ENCODE measurements at places on chromosomes 7 and 10. TPM values are rescaled to one million over a fixed set of nuclear protein-coding genes. Genes with fewer than 3 reads are reported as not detected.

- no peak overlapping the region for H3K27ac ChIP-seq
- peaks cover 8% of the 10 kb centered on the region for H3K4me1 ChIP-seq
- no peak for DNase-seq
- H3K36me3 ChIP-seq: no peaks in the 10 kb centered on the region
- H3K4me3 ChIP-seq: no peak overlapping the region
Observed at GRCh38 chr10:74924251-74924963, 98.0 kb downstream of the KAT6B start.

CPA5 gene
- total RNA-seq: not detected

DNA sequence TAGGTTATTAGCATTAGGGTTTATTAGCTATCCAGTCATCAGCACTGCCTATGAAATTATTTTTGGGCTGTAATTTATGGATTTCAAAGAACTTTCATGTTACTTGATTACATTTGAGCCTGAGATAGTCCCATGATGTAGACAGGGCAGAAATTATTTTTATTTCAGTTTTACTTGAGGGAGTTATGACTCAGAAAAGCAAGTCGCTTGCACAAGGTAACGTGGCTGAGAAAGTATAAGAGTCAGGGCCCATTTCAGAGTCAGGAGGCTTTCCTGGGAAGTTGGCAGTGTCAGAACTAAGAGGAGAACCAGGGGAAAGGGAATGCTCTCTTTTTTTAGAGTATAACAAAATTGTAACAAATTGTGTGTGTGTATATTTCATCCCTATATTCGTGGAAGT lies 16.5 kb downstream of the GATA3 start:
- H3K36me3 ChIP-seq: peaks cover 83% of the 10 kb centered on the region
- no peak for DNase-seq
- H3K4me1 ChIP-seq: peaks cover 24% of the 10 kb centered on the region
- no peak overlapping the region for H3K4me3 ChIP-seq
- no peak overlapping the region for H3K27ac ChIP-seq

DNA sequence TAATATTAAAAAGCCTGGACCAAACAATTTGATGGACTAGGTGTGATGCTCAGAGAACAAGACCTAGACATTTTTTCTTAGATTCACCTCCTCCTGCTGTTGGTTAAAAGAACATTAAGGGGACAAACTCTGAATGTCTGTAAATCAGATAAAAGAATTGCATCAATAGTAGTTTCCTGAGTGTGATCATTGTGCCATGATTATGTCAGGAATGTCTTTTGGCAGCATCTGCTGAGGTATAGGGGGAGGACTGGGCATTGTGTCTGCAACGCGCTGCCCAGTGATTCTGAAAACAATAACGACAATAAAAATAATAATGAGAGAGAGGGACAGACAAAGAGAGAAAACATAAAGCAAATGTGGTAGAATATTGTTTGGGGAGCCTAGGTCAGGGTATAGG lies 6.9 kb downstream of the C7orf57 start:
- H3K27me3 ChIP-seq: no peaks in the 10 kb centered on the region
- no peak for DNase-seq
- H3K36me3 ChIP-seq: no peaks in the 10 kb centered on the region
- no peak overlapping the region for H3K27ac ChIP-seq

- no peaks in the 10 kb centered on the region for H3K36me3 ChIP-seq
- no peak for DNase-seq
- no peak overlapping the region for H3K27ac ChIP-seq
- no peaks in the 10 kb centered on the region for H3K27me3 ChIP-seq
- no peak overlapping the region for H3K4me3 ChIP-seq
Observed at GRCh38 chr10:121648059-121648458, 49.8 kb upstream of the FGFR2 start.

CFAP58 gene
- total RNA-seq: 0.15 TPM

DNA sequence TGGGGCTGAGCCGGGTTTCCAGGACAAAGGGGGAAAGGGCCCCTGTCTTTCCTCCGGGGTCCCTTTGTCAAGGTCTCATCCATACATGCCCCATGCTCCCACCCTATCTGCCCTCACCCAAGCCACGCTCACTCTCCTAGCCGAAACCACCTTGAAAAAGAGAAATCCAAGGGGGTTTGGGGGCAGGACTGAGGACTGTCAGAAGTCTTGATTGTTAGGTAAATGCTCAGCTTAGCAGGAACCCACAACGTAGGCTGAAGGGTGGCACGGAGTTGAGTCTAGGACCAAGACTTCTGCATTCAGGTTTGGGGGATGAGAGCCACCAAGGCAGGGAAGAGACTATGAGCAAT lies 719 bp upstream of the PGAM2 start:
- peaks cover 16% of the 10 kb centered on the region for H3K36me3 ChIP-seq
- DNase-seq: no peak
- peaks cover 22% of the 10 kb centered on the region for H3K4me1 ChIP-seq
- H3K27me3 ChIP-seq: no peaks in the 10 kb centered on the region
- no peak overlapping the region for H3K27ac ChIP-seq

PDCD11 gene
- 25.5 TPM for total RNA-seq

All from natural killer cell (primary cell).